ENCODE measurements at places on chromosomes 2 and 18. TPM values are rescaled to one million over a fixed set of nuclear protein-coding genes. Genes with fewer than 3 reads are reported as not detected.

DNA sequence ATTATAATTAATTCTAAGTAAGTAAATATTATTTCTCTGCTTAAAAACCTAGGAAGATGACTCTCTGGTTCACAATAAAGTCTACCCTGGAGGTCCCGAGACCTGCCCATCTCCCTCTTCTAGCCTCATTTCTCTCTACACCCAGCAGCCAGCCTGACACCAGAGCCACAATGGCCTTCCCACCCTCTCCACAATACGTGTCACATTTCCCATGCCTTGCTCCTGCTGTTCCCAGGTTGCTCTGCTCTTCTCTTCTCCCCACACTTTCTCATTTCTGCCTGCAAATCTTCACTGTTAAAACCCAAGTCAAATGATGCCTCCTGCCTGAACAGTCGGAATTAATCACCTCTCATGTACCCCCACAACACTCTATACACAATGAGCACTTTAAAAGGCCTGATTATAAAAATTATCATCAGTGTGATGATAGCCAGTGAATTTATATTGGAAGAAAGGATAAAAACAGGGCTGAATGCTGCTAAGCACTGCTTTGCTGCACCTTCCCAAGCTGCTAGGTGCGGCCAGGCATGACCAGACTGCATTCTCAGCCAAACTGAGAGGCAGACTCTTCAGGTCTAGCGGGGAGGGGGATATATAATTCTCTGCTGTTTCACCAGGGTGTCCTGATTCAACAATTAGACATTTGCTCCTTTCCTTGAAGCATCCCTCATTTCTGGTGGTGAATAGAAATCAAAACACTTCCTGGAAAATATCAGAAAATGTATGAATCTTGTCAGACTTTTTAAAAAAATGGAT, 160.6 kb downstream of the DTNA start:
- no peak for DNase-seq

GRCh38 chr2:203830304-203831055, 37.1 kb upstream of the CTLA4 start:
- no peak for DNase-seq

DNA sequence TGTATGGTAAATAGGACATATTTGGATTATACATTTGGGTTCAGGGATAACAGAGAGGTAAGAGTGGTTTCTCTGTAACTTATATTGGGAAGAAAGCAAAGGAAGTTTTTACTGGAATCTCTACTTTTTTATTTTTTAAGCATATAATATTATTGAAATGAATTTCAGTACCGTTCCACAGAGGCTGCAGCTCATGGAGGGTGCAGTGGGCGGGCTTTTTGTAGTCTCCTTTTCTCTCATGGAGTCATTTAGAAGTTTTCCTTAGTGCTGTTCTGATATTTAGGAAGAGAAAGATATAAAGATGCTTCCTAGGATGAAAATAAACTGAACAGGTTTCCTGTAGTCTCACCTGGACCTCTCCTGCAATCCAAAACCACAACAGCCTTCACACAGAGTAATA, 1153.3 kb upstream of the TMEFF2 start:
- no peak for DNase-seq

- DNase-seq, result no peak
Measured at GRCh38 chr2:33619028-33619427, 19.9 kb upstream of the FAM98A start.

GRCh38 chr18:57576316-57576715, 10.2 kb downstream of the FECH start:
- DNase-seq, result no peak

- no peak for DNase-seq
Measured at GRCh38 chr2:137910641-137911040, 53.6 kb upstream of the HNMT start.

DNA sequence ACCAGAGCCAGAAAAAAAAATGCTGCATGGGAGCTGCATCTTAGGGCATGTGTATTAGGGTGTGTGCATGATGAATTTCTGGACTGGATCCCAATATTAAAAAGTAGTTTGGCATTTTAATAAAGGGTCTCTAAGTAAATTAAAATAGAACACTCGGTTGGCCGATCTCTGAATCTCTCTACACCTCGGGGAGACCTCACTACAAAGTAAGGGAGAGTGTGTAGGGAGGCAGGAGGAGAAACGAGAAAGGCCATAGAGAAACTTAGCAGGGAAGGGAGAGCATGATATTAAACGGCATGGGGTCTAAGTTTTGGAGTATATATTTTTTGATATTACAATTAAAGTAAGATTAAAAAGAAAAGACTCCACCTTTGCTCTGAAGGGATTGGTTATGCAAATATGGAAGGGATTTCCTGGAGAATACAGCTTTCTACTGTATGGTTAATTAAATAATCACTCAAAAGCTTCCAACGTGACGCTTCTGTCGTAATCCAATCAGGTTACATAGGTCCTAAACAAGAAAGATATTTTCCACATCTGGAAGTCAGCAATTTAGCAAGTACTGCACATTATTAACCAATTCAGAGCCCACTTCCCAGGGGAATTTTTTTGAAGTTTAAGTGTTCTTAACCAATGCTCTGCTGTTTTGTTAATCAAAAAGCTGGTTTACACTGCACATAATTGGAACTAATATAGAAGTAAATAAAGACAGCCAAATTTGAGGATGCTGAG, 1.0 kb upstream of the ZEB2 start:
- no peak for DNase-seq

DNA sequence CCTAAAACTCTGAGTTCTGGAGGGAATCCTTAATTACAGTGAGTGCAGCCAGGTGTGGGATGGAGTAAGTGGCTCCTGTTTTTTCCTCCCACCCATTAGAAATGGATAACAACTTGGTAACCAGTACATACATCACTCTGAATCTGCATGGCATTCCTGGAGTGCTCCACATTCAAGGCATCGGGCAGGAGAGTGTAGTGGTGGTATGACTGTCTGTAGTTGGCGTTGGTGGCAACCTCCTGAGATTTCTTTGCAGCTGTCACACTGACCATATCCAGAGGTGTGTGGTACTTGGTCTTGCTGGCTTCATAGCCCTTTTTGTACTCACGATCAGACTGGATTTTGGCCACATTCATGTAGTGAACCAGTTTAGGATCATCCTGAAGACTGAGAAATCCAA, 68.3 kb downstream of the NEB start:
- DNase-seq, result no peak

Gene TNFAIP6
- 1.9 TPM for total RNA-seq

DNA sequence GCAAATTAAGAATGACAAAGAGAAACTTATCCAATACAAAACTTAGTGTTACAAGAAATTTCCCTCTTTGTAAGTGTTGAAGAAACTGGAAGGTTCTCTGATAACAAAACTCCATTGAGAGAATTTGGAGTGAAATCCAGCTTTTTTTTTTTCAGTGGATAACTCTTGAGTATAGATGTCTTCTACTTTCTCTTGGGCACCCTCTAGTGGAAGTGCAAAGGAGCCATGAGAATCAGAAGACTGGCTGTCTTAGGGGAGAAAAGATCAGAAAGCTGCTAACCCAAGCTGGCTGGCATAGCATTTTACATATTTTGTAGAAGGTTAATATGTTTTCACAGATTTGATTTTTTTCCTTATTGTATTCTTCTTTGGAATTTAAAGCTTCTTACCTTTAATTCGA, 138.8 kb upstream of the SATB2 start:
- no peak for DNase-seq

Gene CRYBA2
- not detected for total RNA-seq

GRCh38 chr2:149310349-149310748, 20.0 kb upstream of the LYPD6 start:
- no peak for DNase-seq

DNA sequence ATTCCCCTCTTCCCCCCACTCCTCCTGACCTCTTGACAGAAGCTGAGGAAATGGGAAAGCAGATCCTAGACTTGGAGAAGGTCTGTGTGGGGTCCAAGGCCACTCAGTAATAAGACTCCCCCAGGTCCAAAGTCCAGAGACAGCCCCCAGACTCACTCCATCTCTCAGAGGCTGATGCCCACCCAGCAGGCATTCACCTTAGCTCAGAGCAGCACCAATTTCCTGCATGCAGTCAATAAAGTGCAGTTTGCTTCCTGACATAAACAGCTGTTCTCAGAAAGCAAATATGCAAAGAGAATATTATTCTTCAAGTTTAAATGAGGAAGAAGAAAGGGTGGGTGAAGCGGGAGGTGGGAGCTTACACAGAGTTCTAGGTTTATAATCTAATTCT, 84.1 kb upstream of the RTN4 start:
- no peak for DNase-seq

DNA sequence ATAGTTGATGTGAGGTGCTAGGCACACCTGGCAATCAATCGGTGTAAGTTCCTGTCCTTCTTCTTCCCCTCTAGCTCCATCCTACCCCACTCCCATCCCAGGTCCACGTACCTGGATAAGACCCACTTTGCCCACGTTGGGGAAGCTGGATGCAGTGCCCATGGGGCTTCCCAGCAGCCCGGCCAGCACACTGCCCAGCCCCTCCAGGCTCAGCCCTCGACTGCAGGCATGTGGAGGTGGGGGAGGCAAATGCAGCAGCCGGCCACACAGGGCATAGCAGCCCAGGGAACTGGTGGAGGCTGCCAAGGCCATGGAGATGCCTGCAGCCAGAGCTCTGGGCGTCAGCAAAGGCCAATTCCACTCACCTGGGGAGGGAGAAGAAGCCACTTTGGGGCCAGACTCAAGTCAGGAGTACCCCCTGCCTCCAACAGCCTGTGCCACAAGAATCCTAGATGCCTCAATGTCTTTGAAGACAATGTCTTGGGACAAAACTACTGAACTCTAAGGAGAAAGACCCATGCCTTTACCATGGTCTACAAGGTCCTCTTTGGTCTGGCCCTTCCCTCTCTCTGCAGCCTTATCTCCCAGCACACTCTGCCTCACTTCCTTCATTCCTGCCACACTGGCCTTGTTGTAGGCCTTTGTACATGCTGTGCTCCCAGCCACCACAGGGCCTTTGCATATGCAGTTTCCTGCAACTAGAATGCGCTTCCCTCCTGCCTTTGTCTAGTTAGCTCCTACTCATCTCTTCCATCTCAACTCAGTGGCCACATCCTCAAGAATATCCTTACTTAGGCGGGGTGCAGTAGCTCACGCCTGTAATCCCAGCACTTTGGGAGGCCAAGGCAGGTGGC, 4.5 kb downstream of the SLC23A3 start:
- no peak for DNase-seq

DNA sequence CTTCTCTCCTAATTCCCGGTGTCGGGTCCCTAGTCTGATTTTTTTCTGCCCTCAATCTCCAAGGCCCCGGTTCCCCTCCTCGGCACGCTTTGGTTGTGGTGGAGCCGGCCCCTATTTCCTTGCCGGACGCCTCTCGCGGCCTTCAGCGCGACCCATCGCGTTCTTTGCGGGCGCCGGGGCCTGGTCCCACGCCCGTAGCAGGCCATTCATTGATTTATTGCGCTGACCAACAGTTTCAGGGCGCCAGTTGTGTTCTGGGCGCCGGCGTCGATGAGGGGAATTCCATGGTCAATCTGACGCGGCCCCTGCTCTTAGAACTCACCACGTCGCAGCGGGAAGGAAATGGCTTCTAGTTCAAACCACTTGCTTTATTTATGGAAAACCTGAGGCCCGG, 396 bp downstream of the CNOT9 start:
- DNase-seq, result peak; percentile 85

DNA sequence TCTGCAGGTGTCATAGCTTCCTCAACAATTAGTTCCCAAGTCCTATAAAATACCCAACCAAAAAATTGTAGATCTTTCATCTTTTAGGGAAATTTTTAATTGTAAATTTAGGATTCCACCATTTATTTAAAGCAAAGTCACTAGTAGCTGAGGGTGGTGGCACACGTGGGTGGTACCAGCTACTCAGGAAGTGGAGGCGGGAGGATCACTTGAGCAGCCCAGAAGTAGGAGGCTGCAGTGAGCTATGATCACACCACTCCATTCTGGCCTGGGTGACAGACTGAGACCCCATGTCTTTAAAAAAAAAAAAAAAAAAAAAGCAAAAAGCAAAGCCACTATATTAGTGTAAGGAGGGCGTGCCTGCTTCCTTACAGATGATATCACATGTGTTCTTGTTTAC, 60.3 kb upstream of the GREB1L start:
- DNase-seq, result no peak

GRCh38 chr18:22272242-22272641, 102.9 kb downstream of the GATA6 start:
- DNase-seq, result no peak

- no peak for DNase-seq
Measured at GRCh38 chr2:224901121-224901676, 141.1 kb downstream of the DOCK10 start.

- DNase-seq, result no peak
Measured at GRCh38 chr18:42183746-42184145, 228.7 kb downstream of the PIK3C3 start.

GRCh38 chr2:239853706-239854327, 171.3 kb downstream of the NDUFA10 start:
- no peak for DNase-seq

DNA sequence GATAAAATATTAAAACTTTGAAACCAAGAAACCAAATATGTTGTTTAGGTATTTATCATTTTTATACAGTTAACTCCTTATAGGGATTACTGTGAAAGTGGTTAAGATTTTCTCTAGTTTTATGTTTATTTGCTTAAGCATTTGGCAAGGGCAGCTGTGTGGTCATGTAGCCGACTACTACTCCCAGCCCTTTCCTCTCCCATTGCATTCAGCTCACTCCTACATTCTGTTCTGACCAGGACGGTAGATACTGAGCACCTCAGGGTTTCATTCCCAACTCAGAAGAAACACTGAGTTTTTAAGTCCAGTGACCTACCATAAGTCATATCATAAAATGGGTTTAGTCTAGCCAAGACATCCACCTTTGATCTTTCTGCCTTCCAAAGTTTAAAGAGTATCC, 19.8 kb downstream of the FZD5 start:
- DNase-seq, result no peak

DNA sequence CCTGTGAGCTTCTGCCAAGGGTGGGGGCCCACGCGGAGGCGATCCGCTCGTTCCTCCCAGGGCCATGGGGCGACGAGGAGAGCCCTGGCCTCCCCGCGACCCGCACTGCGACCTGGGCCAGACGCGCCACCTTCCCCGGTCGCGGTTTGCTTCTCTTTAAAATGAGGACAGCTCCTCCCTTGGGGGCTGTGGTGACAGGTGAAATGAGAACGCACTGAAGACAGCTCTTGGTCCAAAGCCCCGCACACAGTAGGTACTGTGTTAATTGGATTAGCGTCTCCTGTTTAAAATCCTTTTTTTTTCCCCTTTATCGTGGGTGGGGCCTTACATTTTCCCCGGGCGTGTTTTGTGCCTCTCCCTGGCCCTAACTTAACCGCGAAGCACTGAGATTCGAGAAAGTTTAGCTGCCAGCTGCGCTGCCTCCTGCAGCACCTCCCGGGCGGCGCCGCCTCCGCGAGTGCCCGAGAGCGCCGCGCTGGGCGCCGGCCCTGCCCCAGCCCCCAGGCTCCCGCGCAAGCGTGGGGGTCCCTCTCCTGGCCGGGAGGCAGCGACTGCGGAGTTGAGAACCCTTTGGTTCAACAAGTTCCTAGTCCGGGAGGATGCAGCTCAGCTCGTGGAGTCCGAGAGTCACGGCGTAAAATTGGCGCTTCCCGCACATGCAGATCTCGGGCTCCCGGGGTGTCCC, 1.1 kb downstream of the HPCAL1 start:
- no peak for DNase-seq
